ENCODE measurements at places on chromosomes 5 and 9.
A peak's percentile ranks its signal among the peaks of the same experiment; 100 is the strongest.

- DNase-seq = no peak
Observed at GRCh38 chr5:1097381-1097987, 14.4 kb downstream of the SLC12A7 start.

GRCh38 chr5:168776070-168776469, 196.9 kb upstream of the PANK3 start:
- DNase-seq = no peak

DNA sequence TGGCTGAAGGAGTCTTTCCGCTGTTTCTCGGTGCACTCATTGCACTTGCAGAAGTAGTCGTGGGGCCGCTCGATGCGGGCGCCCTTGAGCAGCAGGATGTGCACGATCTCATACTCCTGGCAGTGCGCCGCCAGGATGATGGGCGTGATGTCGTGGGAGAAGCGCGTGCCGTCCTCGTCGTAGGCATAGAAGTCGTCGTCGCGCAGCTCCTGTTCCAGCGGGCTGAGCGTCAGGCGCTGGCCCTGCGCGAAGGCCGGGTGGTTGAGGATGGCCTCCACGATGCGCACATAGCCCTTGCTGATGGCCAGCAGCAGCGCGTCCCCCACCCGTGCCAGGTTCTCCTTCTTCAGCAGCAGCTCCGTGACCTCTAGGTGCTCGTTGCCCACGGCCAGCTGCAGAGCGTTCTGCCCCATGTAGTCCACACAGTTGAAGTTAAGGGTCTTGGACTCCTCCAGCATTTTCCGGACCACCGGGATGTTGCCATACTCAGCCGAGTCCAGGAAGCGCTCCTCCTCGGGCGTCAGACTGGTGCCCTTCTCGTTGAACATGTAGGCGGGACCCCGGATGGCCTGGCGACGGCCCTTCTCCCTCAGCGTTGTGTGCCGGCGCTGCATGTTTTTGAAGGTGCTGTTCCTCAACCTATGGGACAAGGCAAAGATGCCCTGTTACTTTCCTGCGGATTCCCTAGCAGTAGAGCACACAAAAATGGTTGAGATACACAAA, 8.4 kb downstream of the TRPC7 start:
- no peak for DNase-seq

GRCh38 chr5:6574537-6575245, 58.2 kb downstream of the NSUN2 start:
- no peak for DNase-seq

DNA sequence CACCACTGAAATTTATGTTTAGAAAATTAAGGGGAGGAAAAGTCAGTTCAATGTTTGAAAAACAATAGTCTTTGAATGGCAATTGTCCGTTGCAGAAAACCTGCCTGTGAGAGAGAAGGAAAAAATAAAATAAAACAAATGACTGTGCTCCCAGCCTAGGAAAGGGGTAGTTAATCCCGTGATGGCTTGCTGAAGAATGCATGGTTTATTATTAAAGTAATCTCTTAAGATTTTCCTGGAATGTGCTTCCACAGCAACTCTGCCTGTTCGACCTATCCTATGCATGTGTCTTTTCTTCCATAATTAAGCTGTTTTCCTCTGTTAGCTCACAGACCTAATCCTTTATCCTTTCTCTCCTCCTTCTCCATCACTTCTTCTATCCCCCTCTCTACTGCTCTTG, 2.4 kb upstream of the DAB2 start:
- no peak for DNase-seq

DNA sequence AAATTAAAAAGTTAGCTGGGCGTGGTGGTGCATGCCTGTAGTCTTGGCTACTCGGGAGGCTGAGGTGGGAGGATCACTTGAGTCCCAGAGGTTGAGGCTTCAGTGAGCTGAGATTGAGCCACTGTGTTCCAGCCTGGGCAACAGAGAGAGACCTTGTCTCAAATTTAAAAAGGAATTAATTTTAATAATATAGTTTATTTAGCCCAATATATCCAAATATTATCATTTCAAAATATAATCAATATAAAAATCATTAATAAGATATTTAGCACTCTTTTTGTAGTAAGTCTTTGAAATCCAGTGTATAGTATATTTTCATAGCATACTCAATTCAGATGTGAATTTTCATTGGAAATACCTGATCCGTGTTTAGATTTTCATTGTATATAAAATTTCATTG, 43.2 kb upstream of the ORM1 start:
- DNase-seq = no peak

DNA sequence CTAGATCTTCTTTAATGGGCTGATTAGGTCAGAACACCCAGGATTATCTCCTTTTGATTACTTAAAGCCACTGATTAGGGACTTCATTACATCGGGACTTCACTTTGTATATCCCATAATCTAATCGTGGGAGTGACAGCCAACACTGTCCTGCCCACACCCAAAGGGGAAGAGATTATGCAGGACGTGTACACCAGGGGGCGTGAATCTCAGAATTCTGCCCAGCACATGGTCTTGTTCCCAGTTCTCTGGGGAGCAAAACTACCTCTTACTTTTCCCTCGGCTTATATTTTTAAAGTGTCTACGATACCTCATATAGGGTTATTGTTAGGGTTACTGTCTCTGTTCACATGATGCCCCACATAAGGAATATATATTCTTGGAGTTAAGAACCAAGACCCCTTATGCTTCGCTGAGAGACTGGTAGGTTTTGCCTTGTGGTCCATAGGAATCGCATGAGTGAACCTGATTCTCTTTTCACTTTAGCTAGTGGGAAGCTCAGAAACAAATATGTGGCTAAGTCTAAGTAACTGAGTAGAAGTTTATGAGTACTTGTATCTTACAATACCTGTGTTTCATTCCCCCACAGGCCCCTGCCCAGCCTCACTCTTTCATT, 192.7 kb downstream of the GNA14 start:
- DNase-seq = peak; percentile 10

DNA sequence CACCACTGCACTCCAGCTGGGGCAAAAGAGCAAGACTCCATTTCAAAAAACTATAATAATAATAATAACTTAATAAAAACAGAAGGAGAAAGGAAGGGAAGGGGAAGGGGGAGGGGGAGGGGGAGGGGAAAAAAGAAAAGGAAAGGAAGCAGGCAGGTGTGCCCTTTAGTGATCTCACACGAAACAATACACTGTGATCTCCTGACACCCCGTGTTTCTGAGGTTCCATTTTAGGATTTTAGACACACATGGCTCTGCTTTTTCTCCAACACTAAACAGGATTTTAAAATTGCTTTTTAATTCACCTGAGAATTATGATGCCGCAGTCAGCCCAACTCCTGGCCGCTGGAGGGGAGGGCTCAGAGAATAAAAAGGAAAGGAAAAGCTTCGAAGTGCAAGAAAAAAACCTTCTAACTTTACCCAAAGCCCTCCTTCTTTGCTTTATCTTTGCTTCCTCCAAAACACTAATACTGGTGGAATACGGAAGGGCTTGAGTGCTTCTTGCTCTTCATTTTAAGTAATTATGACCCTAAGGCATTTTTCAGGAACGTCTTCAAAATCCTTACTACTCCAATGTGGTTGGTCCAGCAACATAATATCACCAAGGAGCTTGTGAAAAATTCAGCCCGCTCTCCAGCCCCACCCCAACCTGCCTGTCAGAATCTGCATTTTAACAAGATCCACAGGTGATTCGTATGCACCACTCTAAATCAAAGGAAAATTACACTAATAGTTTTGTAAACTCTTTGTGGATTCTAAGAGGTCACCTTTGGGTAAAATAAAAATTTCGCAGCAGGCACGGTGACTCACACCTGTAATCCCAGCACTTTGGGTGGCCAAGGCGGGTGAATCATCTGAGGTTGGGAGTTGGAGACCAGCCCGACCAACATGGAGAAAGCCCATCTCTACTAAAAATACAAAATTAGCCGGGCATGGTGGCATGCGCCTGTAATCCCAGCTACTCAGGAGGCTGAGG, 66.0 kb downstream of the MYO10 start:
- no peak for DNase-seq

DNA sequence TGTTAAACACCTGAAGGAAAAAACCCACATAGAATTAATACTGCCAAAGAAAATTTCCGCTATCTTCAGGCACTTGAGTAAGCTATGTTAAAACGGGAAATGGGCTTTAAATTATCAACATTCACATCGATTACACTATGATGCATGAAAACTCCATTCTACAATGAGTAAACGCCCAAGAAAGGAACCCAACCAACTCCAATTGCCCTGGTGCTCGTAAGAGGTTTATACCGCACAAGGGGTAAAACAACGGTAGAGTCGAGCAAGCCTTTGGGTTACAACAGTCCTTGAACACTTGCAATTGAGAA, 1.0 kb downstream of the AGTPBP1 start:
- no peak for DNase-seq

DNA sequence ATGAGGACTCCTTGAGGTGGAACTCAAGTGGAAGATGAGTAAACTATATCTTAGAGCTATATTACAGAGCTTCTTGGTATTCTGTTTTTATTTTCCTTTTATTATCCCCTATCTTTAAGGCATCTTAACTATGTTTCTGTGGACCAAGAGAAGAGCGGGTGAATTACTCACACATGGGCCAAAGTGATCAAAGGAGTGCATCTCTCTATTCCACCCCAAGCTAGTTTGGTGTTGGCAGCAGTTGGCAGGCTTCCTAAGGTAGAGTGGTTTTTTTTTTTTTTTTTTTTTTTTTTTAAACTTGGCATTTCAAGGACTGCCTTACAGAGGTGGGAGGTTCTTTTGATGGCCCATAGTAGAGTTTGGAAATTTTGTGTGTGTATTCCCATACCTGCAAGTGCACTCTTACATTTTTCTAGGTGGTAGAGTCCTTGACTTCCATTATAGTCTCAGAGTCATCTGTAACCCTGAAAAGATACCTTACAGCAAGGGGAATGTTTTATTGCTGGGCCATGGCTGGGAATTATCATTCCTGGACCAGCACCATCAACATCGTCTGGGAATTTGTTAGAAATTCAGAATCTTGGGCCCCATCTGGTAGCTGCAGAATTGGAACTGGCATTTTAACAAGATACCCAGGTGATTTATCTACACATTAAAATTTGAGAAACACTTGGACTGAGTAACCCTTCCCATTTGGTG, 51.0 kb downstream of the ARHGAP26 start:
- no peak for DNase-seq

- DNase-seq = no peak
Observed at GRCh38 chr5:181220178-181220515, 2.9 kb upstream of the TRIM41 start.

GRCh38 chr5:157213527-157214243, 33.0 kb downstream of the ITK start:
- DNase-seq = no peak

DNA sequence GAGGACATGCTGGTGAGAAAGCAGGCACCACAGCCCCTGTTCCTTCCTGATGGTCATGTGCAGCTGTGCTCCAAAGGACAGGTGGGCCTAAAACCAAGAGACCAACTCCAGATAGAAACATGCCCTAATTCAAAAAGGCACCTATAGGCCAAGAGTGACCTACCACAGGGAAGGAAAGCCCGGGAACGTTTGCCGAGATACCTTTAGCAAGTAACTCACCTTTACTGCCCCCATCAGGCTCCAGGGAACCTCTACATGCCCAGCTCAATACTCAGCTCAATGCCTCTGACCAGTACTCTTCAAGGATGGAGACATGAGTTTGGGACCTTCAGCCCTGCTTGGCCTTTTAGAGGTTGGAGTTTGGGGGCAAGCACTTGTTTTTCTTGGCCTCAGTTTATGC, 172.8 kb upstream of the FSTL4 start:
- no peak for DNase-seq

- no peak for DNase-seq
Observed at GRCh38 chr5:1420211-1421195, 24.7 kb downstream of the SLC6A3 start.

DNA sequence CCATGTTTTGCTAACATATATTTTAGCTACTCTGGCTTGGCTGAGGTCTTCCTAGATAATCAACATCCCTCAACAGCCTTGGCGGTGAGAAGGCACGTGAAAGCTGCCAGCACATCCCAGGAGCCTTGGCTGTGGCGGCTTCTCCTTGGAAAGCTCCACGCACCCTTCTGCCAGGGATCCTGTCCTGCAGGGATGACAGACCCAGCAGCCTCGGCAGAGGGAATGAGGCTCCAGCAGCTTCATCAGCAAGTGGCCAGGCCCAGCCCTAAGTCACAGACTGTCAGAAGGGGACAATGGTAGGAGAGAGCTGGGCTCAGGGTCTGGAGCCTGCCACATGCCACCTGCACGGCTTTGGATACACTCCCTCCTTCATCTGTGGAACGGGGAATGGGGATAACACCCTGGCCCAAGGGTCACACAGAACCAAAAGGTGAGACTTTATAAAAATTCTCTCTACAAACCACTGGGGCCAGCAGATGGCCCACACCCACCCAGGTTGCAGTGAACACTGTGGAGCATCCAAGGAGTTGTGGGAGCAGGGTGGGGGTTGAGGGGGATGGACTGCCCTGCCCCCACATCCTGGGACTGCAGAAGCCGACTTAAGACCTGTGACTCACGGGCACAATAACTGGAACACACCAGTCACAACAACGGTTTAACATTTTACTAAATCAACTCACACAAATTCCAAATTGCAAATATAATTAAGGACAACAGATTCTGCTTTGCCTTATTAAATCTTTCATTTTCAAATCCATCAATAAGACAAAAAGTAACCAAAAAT, 65.1 kb downstream of the MACROH2A1 start:
- no peak for DNase-seq

DNA sequence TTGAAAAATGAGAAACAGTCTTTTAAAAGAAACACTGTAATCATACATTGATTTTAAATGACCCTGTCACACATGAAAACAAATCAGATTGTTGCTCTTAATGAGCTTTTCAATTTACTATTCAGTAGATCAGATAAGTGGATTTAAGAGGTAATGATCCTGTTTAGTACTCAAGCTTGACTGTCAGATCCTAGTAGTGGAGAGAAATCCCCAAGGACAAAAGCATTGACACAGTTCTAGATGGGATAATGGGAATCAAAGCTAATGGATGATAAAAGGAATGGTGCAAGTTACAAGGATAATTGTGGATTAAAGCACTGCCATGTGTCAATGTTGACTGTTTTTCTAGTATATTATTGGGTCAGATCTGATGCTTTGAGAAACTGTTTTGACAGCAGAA, 142.3 kb upstream of the TLX3 start:
- no peak for DNase-seq

- DNase-seq = no peak
Observed at GRCh38 chr9:106712279-106712678, 150.7 kb upstream of the ZNF462 start.

- no peak for DNase-seq
Observed at GRCh38 chr5:150443242-150444075, 6.1 kb downstream of the RPS14 start.

- no peak for DNase-seq
Observed at GRCh38 chr9:100394032-100394695, 32.8 kb upstream of the MSANTD3 start.

- DNase-seq = no peak
Observed at GRCh38 chr5:38466424-38467189, 89.8 kb downstream of the LIFR start.
